HCEC 1CT (cell line): ENCODE measurements at places on chromosomes 4 and X.

- no peak for DNase-seq
Observed at GRCh38 chrX:40460926-40461325, 119.8 kb upstream of the ATP6AP2 start.

DNA sequence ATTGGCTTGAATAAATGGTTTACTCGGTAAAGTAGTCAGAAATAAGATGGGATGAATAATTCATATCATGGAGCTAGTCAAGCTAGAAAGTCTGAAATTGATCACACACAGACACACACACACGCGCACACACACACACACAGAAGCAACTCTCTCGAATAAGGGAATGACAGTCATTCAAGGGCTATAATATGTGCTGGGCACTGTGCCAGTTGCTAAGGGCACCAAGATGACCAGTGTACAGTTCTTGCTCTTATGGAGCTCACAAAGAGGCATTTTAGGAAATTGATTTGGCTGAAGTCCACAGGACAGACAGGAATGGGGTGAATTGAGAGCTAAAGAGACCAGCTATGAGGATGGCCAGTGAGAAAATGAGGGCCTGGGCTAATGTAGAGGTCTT is 34.2 kb upstream of the SH3D19 start:
- DNase-seq, result no peak

- peak; percentile 56 for DNase-seq
Observed at GRCh38 chrX:100685284-100685996, 41.4 kb downstream of the SRPX2 start.

- DNase-seq, result no peak
Observed at GRCh38 chr4:142960126-142960525, 114.0 kb upstream of the INPP4B start.

GRCh38 chrX:5399403-5399802 is 829.3 kb downstream of the NLGN4X start:
- no peak for DNase-seq

GRCh38 chr4:83075311-83076095 is 39.0 kb downstream of the PLAC8 start:
- DNase-seq, result peak; percentile 51
